ENCODE measurements at places on chromosomes 12 and 14. TPM values are rescaled to one million over a fixed set of nuclear protein-coding genes. Genes with fewer than 3 reads are reported as not detected.

DNA sequence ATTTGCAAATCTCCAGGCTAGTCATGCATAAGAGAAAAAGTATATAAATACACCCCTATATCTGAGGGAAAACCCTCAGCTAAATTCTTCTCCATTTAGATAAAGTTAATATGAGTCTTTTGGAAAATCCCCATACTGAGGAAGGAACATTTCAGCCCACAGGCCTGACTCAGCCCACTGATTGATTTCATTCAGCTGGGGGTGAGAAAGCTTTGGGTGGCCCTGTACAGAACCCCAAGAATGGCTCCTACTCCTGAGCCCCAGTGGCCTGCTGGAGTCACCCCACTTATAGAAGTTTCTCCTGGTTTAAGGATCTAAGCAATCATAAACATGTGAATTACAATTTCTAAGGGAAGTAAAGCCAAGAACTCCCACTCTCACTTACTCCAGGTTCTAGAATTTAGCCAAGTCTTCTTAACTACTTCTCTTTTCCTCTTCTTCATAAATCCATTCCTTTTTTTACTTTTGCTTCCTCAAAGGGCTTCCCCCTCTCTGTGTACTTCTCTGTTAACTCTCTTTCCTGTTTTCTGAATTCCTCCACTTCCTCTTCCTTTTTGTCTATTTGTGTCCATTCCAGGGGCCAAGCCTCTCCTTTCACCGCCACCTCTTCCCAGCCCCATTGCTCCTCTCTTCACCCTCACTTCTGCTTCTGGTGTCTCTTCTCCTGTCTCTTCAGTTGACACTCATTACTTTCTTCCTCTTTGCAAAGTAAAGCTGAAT is 21.0 kb downstream of the RTN1 start:
- no peak for DNase-seq

DNA sequence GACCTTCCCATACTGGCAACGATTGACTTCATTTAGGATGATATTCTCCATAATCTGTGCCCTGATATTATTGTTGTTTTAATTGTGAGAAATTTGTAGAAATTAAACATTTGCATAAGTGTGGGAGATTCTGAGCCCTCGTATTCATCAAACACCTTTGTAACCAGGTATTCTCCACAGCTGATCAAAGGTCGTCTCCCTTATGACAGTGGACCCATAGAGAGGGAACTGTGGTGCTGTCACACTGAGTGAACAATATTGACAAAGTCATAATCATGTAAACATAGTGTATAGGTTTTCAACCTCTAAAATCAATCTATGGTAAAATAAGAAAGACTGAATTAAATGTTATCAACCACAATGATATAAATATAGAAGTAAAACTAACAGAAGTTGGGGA is 14.9 kb upstream of the PLEKHG3 start:
- no peak for DNase-seq

- no peak for DNase-seq
Measured at GRCh38 chr14:34038358-34039057, 87.6 kb upstream of the EGLN3 start.

DNA sequence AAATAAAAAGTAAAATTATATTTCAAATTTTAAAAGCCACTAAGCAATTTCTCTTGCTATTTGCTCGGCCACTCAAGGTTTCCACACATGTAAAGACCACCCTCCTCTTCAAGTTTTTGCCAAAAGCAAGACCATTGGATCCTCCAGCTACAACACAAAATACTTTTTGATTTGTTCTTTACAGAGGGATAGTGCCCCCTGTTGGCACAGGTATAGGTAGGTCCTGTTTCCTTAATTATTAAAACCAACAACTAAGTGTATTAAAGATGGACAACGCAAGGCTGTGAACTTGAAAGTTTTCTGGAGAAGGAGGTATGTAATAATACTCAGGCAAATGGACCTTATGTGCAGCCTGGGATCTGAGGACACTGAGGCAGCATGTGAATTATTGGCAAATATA is 23.8 kb downstream of the ATP6V1D start:
- DNase-seq = peak; percentile 65

DNA sequence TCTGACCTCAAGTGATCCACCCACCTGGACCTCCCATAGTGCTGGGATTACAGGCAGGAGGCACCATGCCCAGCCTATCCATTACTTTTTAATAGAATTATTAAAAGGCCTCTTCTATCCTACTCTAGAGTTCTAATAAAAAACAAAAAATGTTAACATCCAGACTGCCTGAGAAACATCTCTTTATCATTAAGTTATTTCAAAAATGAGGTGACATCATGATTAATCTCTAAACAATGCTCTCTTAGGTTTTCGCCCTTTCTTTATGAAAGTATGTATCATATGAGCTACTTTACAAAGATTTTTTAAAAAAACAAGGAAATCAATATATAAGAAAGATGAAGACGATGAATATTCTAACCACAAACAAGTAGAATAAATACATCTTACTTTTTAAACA is 52.6 kb downstream of the FGD6 start:
- DNase-seq = no peak

DNA sequence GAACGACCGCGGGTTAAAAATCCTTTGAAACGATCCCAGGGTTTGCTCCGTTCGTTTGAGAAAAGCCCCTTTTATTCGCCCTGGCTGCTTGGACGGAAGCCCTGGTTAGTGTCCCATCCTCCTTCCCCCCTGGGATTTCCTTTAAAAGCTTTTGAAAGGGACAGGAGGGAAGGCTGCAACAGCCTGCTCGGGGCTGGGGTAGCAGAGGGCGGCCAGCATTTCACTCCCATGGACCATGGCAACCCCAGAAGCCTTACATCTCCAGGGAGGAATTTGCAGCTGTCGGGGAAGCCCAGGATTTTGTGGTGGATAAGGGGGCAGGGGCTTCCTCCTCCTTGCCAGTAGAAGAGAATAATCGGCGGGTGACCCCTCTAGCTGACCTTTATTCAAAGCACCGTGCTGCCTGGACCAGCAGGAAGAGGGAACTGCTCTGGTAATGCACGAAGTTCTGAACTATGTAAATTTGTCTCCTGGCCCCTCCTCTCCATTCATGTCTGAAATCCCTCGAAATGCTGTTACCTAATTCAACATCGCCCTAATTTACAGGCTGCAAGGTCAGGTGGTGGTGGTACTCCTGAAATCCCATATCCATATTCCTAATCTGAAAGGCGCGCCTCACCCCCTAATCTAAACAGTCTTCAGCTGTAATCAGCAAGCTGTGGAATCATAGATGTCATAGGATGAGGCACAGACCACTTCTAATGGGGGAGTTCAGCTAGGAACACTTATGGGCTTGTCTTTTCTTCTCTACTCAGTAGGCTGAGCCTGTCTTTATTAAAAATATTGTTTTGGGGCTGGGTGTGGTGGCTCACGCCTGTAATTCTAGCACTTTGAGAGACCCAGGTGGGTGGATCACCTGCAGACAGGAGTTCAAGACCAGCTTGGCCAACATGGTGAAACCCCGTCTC is 1.0 kb upstream of the CLIP1 start:
- DNase-seq = peak; percentile 88

- DNase-seq = no peak
Measured at GRCh38 chr12:26872625-26873024, 39.6 kb upstream of the ITPR2 start.

The OR6C1 gene
- total RNA-seq = not detected
